ENCODE measurements at places on chromosomes 12 and 14. TPM values are rescaled to one million over a fixed set of nuclear protein-coding genes. Genes with fewer than 3 reads are reported as not detected.

DNA sequence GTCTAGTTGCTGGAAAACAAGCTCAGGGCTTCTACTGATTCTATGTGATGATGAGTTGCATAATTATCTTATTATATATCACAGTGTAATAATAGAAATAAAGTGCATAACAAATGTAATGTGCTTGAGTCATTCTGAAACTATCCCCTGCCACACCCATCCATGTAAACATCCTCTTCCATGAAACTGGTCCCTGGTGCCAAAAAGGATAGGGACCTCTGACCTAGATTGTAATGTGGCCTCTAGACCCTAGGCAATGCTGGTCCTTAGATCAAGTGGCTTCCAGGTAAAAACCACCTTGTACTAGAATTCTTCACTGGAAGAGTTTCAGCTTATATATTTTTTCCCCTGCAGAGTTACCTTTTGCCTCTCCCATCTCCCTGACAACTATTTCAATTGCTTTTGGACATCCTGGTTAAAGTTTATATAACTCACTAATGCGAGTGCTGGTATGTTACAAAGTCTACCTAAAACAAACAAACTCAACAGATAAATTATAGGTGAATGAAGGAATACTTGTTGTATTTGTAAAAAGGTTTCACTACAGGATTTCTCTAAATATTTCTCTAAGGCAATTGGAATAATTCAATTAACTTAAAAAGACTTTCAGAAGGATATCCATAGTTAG lies 462.5 kb downstream of the NAV3 start:
- DNase-seq = no peak

- DNase-seq = no peak
Measured at GRCh38 chr12:54262403-54262925, 17.5 kb downstream of the CBX5 start.

DNA sequence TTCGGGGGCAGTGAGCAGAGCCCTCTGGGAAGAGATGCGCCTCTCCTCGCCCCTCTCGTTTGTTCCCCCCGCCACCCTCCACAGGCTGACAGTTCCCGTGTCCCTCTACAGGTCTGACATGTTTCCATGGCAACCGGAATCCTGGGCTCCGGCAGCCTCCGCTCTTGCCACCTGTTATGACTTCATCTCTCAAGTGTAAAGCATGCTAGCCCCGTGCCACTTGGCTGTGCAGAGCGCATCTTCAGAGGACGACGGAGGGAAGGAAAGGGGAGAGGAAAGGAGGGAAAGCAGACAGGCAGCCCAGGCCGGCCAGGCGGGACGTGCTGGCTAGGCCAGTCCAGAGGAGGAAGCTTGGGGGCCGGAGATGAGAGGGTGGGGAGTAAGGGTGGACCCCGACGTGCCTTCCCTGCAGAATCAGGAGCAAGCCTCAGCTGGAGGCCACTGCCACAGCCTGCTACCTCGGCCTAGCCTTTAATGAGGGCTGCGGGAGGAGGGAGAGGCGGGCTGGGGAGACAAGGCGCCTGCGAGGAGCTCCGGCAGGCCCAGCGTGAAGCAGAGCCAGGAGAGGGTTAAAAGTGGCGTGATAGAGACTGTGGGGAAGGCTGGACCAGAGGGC lies 214.3 kb downstream of the DPF3 start:
- no peak for DNase-seq

DNA sequence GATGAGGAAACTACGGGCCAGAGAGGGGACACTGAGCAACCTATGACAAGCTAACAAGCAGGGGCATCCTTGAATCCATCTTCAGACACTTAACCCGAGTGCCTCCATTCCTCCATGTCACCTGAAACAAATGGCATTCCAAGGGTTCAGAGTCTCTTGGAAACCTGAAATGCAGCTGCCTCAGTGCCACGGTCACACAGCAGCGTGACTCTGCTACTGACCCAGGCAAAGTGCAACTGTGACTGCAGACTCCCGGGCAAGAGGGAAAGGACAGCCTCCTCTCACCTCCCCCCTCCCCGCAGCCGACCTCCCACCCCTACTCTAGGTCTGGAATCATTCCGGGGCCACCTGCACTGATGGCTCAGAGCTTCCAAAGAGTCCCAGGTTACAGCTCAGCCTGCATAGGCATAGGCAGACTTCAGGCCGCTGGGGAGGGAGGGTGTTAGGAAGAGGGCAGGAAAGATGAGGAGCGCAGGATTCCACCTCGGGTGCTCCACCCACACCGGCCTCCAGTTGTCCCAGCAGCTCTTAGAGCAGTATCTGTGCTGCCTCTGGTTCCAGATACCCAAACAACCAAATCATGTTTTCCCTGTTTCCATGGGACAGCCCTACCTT lies 53.2 kb downstream of the KCNK10 start:
- no peak for DNase-seq

- DNase-seq = no peak
Measured at GRCh38 chr12:6635375-6635855, 344 bp downstream of the LPAR5 start.

GRCh38 chr12:121883315-121883660 lies 5.3 kb upstream of the PSMD9 start:
- no peak for DNase-seq

DNA sequence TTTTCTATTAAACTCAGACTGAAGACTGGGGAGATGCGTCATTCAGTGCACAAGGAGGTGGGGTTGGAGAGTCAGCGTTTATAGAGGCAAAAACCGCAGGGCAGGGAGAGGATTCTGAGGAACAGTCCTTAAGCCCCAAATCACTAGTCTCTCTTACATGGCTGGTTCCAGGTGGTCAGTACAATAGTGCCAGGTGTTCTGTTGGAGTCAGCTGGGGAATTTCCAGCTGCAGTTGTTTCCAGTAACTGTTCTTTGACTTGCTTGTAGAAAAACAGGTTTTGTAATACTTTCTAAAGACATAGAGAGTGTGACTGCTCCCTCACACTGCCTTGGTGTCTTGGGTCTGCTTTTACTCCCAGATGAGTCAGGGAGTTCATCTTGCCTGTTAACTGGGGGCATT lies 192.2 kb downstream of the TMTC3 start:
- DNase-seq = no peak

DNA sequence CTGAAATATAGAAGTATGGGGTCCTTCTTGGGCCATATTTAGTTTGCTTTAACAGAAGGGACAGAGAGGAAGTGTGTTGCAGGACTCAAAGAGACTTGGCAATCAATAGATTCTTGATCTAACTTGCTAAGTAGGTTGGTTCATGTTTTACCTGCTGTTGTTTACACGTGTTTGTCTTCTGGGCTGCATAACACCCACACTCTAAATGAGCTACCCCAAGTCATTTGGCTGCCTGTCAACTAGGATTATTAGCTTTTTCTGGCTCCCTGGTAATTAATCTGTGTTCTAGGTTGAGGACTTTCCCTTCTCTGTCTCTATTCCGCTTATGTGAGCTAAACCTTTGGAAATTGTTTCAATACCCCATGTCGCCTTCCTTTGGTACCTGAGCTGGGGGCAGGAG lies 10.1 kb upstream of the TBPL2 start:
- no peak for DNase-seq

- DNase-seq = no peak
Measured at GRCh38 chr12:57584690-57585089, 6.3 kb upstream of the PIP4K2C start.

DNA sequence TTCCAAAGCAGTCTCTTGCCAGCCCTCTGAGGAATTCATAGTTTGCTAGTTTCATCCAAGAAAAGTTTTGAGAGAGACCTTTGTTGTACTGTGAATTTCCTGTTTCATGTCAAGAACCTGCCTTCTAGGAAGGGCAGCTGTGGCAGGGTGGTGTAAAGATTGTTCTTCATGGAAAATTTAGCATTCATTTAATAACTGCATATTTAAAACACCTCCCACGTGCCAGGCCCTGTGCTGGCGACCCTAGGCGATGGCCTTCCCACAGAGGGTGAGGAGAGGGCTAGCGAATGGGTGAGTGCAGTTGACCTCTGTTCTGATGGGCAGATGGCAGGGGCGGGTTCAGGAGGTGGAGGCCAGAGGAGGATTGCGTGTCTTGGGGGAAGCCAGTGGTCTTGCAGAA lies 43.2 kb downstream of the MLXIP start:
- no peak for DNase-seq

GRCh38 chr14:68616221-68616902 lies 176.5 kb downstream of the ZFP36L1 start:
- DNase-seq = no peak

DNA sequence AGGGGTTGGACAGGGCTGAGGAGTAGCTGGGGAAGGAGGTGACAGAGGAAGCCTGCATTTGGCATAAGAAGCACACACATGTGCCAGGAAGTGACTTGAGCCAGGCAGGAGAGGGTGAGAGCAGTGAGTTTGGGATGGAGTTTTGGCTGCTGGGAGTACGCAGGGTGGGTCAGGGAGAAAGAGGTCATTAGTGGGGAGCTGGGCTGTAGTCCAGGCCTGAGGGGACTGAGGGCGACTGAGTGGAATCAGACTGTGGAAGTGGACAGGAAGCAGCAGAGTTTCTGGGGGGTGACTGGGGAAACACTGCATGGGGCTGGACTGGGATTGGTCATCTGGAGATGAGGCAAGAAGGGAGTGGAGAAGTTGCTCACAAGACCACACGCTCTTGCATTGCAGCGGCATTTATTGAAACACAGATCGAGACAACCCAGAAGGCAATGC lies 7.6 kb downstream of the KRT85 start:
- no peak for DNase-seq

DNA sequence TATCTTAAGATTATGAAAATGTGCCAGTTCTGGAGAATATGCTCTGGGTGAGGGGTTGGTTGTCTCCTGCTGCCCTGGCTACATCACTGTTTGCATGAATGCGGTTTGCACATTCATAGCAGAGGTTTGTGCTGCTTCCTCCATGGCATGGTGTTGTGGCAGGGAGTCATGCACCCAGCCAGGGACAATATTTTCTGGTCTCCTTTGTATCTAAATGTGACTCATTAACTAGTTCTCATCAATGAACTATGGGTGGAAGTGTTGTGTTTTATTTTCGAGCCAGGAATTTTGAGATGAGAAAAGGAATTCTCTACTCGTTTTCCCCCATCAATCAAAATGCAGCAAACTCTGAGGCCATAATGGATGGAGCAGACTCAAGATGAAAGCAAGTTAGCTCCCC lies 527.3 kb downstream of the SNAPC1 start:
- DNase-seq = no peak

- no peak for DNase-seq
Measured at GRCh38 chr14:23123419-23123818, 4.4 kb upstream of the CEBPE start.

The NRXN3 gene
- total RNA-seq = 26.4 TPM

The CIDEB gene
- not detected for total RNA-seq

The CCDC196 gene
- total RNA-seq = not detected

The CRACR2A gene
- 0.13 TPM for total RNA-seq

The NKX2-8 gene
- total RNA-seq = not detected

The FKBP3 gene
- total RNA-seq = 50.2 TPM

The NRL gene
- 1.2 TPM for total RNA-seq

The RPL10L gene
- total RNA-seq = not detected

The DNAI7 gene
- total RNA-seq = not detected

The GUCY2C gene
- not detected for total RNA-seq

All from osteocyte (in vitro differentiated cells).